ENCODE measurements at places on chromosomes 5 and 9.

DNA sequence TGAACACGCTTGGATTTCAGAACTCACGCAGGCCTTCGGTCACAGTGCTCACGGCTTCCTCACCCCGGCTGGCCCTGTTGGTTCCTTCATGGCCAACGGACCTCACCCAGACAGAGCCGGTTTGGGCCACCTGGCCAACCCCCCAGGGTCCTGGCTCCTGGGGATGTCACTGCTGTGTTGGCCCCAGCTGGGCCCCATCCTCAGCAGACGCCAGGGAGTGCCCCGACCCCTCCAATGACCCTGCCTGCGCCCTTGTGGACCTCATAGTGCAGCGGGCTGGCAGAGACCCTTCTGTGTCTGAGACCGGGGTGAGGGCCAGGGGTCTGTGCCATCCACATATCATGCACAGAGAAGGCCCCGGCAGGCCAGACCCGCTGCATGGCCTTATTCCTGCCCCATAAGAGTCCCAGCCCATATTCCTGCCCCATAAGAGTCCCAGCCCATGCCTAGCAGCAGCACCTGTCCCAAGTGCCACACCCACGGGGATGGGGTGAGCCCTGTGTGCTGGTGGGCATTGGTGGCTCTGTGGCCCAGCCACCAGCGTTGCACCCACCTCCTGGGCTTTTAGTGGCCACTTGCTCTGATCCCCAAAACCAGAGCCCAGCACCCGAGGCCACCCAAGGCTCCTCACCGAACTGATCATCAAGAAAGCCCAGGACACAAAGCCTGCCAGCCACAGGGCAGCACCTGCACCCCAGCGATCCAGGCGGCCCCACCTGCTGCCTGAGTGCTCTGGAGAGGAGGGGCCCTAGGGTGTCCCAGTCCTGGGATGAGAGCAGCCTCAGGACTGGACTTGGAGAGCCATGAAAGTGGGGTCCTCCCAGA, 1.3 kb upstream of the LPCAT1 start:
- H3K4me1 ChIP-seq = peaks cover 19% of the 10 kb centered on the region
- H3K36me3 ChIP-seq = peaks cover 7% of the 10 kb centered on the region
- H3K4me3 ChIP-seq = peak overlapping the region; percentile 72
- DNase-seq = no peak

DNA sequence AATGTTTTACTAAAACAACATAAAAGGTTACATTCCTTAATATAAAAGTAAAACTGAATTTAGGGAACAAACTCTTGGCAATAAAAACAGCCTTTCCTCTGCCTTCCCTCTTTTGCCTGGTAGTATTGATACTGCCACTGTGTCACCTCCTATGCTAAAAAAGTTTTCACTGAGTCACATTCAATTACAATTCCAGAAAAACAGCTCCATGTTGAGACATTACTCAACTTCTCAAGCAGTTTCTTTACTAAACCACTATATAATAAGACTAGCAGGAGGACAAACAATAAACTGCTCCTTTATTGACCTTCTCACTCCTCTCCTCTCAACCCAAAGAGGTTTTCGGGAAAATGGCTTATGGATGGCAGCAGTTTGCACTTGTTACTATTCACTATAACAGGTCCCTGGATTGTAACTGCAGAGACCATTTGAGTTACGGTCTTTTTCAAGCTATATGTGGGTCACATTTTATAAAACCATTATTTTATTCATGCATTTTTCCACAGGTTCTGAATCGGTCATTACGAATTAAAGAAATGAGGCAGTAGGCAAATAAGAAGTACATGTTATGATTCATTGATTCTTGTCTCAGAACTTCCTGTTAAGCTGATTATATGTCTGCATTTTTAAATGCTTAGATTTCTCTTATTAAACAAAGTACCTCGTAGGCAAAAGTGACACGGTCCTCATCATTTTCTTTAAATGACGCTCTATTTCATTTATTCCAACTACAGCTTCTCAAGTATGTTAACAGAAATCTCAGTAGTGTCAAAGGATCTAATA, 2.1 kb downstream of the ZDHHC21 start:
- peaks cover 25% of the 10 kb centered on the region for H3K36me3 ChIP-seq
- no peaks in the 10 kb centered on the region for H3K27me3 ChIP-seq
- peaks cover 14% of the 10 kb centered on the region for H3K4me1 ChIP-seq
- DNase-seq = no peak

DNA sequence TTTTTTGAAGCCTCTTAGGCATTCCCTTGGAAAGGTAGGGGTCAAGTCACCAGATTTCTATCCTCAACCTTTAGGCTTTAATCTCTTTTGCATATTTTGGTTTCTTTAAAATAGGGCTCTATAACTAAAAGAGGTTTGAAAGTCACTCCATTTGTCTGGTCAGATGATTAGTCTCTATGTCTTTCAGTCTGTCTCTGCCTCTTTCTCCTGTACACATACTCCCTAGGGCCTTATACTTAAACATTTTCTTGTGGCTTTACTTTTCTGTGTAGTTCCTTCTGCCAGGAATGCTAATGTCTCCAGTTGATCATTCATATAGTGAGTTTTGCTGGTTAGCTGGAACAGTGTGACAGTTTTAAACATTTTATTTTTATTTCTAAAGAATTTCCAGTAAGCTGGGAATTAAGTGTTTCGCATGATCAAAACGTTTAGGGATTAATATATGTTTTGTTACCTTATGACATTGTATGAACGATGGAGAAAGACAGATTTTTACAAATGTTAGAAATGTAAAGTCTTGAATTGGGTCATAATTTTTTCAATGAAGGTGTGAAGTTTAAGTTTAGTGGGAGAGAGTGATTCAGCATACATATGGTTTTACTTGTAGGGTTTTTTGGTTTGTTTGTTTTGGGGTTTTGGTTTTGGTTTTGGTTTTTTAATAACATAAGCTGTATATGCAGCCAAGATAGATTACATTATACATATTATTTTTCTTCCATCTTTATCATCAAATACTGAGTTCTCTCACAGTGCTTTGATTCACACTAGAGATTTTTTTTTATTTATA, 90.6 kb downstream of the ZCCHC7 start:
- DNase-seq = no peak
- H3K4me1 ChIP-seq = peaks cover 30% of the 10 kb centered on the region
- H3K27ac ChIP-seq = no peak overlapping the region
- no peaks in the 10 kb centered on the region for H3K27me3 ChIP-seq
- H3K36me3 ChIP-seq = peaks cover 30% of the 10 kb centered on the region

GRCh38 chr5:1156033-1156753, 44.3 kb upstream of the SLC12A7 start:
- H3K27ac ChIP-seq = no peak overlapping the region
- H3K4me1 ChIP-seq = peaks cover 31% of the 10 kb centered on the region
- H3K27me3 ChIP-seq = peaks cover 36% of the 10 kb centered on the region
- no peaks in the 10 kb centered on the region for H3K36me3 ChIP-seq
- DNase-seq = no peak
- H3K4me3 ChIP-seq = no peak overlapping the region

GRCh38 chr5:94976853-94977252, 308.0 kb downstream of the MCTP1 start:
- H3K27ac ChIP-seq = no peak overlapping the region
- H3K4me3 ChIP-seq = no peak overlapping the region
- peaks cover 2% of the 10 kb centered on the region for H3K27me3 ChIP-seq
- H3K36me3 ChIP-seq = no peaks in the 10 kb centered on the region
- no peaks in the 10 kb centered on the region for H3K4me1 ChIP-seq

GRCh38 chr5:138936225-138936967, 61.3 kb upstream of the LRRTM2 start:
- no peak overlapping the region for H3K4me3 ChIP-seq
- H3K27me3 ChIP-seq = no peaks in the 10 kb centered on the region

DNA sequence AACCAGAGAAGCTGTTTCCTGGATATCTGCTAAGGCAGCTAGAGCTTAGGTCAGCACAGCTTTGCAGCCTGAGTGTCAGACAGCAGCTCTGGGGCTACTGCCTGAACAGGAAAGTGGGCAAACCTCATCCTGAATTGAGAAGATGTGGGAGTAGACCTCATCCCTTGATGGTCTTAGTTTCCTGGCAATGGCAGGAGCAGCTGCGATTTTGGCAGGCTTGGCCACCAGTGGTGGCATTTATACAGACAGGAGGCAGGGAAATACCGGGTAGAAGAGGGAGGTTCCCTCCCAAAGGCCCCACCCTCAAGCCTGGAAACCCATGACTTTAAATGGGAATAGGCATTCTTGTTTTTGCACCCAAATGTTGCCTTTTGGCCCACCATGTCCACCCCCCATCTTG, 69.7 kb downstream of the LIX1 start:
- no peaks in the 10 kb centered on the region for H3K36me3 ChIP-seq
- H3K27ac ChIP-seq = no peak overlapping the region
- peaks cover 3% of the 10 kb centered on the region for H3K4me1 ChIP-seq
- peaks cover 1% of the 10 kb centered on the region for H3K27me3 ChIP-seq
- DNase-seq = no peak
- H3K4me3 ChIP-seq = no peak overlapping the region

DNA sequence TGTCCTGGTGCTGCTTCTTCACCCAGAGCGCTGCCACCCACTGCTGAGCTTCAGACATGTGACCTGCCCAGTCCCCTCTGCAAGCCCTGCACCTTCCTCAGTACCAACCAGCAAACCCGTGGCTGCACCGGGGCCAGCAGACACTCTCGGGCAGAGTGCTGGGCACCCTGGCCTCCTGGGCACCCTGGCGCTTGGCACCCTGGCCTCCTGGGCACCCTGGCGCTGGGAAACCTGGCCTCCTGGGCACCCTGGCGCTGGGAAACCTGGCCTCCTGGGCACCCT, 31.7 kb upstream of the SLC12A7 start:
- H3K27me3 ChIP-seq = peaks cover 9% of the 10 kb centered on the region
- no peak overlapping the region for H3K27ac ChIP-seq
- H3K4me1 ChIP-seq = peaks cover 4% of the 10 kb centered on the region
- no peak for DNase-seq
- H3K36me3 ChIP-seq = no peaks in the 10 kb centered on the region
- H3K4me3 ChIP-seq = no peak overlapping the region

DNA sequence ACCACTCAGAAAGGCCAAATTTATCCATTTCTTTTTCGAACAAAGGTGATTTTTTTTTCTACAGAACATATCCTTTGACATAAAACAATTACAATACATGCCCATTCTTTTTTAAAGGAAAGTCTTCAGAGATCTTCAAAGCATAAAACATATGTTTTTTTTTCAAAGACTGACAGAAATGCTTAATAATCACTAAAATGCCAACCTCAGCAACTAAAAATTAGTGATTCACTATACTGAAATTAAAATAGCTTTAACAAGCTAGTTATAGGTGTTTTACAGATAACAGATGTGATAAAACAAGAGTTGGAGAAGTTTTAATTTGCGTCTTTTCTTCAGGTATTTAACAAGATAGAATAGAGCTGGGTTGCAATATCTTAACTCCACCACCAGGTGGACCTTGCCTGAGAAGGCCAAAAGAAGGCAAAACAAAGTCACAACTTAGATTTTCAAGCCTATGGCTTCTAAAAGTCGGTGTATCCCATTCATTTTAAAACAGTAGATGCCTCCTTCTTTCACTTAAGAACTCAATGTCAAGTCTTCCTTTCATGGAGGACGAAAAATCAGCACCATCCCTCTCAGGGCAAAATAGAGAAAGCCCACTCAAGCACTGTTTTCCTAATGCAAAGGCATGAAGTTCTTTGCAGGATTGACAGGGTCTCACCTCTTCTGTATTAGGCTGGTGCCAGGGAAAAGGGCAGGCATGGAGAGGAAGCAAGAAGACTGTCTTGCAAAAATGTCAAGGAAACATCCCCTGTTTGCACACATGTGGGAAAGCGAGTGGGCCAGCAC, 31.1 kb upstream of the CPLX2 start:
- H3K27me3 ChIP-seq = no peaks in the 10 kb centered on the region
- no peaks in the 10 kb centered on the region for H3K4me1 ChIP-seq
- H3K27ac ChIP-seq = no peak overlapping the region
- no peak overlapping the region for H3K4me3 ChIP-seq
- H3K36me3 ChIP-seq = no peaks in the 10 kb centered on the region

DNA sequence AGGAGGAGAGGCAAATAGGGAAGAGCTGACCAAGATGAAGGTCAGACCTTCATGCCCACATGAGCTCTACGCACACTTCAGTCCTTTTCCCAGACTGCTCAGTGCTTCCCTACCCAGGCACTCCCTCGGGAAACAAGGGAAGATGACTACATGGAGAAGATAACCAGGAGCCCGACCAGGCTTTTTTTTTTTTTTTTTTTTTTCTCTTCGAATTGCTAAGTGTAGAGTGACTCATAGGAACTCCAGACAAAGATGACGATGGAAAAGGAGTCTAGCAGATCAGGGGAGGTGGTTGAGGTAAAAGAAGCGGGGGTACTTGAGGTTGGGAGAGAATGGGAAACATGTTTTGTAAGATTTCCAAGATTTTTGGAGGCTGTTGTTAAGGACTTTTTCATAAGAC, 526.1 kb downstream of the BNC2 start:
- no peak for DNase-seq
- H3K4me1 ChIP-seq = no peaks in the 10 kb centered on the region
- H3K27ac ChIP-seq = no peak overlapping the region
- H3K36me3 ChIP-seq = no peaks in the 10 kb centered on the region

DNA sequence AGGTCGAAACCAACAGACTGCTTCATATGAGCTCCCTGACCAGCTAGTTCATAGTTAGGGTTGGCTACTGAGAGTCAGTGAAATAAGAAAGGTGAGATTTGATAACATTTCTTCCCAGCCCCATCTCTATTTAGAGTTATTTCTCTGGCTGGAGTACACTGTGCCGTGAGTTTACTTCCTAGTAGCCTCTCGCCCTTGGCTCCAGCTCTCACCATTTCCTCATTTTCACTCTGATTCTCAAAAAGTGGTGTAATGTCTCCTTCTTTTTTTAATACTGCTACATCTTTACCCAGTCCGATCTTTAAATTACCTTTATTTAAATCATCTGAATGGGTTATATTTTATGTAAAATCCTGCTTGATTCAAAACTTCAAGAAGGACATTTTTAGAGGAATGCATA, 100.4 kb upstream of the FAM174A start:
- H3K4me1 ChIP-seq = no peaks in the 10 kb centered on the region
- no peak overlapping the region for H3K4me3 ChIP-seq
- no peak for DNase-seq
- H3K27me3 ChIP-seq = no peaks in the 10 kb centered on the region
- no peaks in the 10 kb centered on the region for H3K36me3 ChIP-seq

DNA sequence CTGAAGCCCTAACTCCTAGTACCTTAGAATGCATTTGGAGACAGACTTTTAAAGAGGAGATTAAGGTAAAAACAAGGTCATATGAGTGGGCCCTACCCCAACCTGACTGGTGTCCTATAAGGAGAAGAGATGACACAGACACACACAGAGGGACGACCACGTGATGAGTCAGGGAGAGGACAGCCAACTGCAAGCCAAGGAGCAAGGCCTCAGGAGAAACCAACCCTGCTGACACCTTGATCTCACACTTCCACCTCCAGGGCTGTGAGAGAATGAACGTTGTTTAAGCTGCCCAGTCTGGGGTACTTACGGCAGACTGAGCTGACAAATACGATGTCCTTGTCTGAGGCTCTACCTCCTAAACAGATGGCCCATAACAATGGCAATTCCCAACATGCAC, 93.6 kb downstream of the ROR2 start:
- no peak for DNase-seq
- no peak overlapping the region for H3K27ac ChIP-seq
- H3K27me3 ChIP-seq = peaks cover 2% of the 10 kb centered on the region
- H3K36me3 ChIP-seq = no peaks in the 10 kb centered on the region
- H3K4me3 ChIP-seq = no peak overlapping the region
- no peaks in the 10 kb centered on the region for H3K4me1 ChIP-seq
